ENCODE measurements at places on chromosomes 2 and 18. TPM values are rescaled to one million over a fixed set of nuclear protein-coding genes. Genes with fewer than 3 reads are reported as not detected.

GRCh38 chr2:59034106-59034505, 793.0 kb upstream of the FANCL start:
- no peak for DNase-seq

DNA sequence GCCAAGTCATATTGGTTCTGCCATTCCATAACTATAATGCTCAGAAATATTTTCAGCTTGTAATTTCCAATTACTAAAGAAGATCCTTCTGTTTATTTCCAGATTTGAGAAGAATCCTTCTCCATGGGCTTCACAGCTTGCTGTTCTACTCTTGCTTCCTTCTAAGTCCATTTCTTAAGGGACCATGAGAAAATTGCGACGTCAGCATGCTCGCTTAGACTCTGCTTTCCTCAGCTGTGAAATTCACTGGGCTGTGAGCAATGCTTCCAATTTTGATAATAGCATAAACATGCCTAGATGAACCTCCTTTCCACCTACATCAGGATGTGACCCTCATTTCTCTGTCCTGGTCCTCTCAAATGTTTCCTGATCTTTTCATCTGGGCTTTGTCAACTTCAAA, 145.3 kb upstream of the CDH20 start:
- DNase-seq = no peak

The IL36RN gene
- total RNA-seq = 0.26 TPM

The KCNG2 gene
- 0.21 TPM for total RNA-seq

GRCh38 chr2:205409411-205409810, 272.9 kb upstream of the NRP2 start:
- DNase-seq = no peak

The LMAN1 gene
- 161 TPM for total RNA-seq

GRCh38 chr2:111039628-111040383, 80.9 kb upstream of the BCL2L11 start:
- no peak for DNase-seq

DNA sequence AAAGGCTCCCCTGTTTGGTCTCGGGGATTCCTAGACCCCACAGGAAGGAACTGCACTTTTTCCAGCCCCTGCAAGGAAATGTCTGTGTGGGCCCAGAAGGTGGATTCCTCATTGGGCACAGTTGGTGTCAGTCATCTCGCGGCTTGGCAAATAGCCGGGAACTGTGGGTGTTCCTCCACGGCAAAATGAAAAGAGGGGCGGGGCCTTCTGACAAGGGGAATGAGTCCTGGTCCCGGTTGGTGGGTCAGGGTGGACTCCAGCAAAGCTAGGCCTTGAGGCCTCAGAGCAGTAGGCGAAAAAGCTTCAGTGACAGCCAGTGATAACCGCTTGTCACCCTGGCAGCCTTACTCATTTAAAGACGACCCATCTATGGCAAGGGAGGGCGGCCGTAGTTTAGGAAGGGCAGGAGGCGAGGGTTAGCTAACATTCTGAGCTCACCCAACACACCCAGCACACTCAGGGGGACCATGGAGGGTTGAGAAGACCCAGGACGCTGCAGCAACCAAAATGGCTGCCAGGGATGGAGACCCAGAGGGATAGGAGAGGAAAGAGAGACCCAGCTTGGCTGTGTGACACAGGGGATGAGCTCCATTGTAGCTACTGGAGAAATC, 16.5 kb downstream of the SLC4A3 start:
- no peak for DNase-seq

DNA sequence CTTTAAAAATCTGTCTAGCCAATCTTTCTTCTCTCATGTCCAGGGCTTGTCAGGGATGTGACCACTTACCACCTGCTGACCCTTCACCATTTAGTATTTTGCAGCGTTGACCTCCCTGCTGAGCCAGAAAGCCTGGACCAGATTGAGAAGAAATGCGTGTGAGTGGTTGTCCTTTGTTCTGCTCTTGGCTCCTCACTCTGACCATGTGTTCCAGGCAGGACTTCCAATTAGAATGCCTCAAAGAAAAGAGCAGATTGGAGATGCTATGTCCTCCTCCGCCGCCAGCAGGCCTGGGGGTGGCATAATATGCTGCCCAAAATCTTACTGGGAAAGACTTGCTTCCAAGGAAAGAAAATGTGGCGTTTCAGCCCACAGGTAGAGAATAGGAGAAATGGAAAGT, 894.1 kb downstream of the SLC4A3 start:
- no peak for DNase-seq

DNA sequence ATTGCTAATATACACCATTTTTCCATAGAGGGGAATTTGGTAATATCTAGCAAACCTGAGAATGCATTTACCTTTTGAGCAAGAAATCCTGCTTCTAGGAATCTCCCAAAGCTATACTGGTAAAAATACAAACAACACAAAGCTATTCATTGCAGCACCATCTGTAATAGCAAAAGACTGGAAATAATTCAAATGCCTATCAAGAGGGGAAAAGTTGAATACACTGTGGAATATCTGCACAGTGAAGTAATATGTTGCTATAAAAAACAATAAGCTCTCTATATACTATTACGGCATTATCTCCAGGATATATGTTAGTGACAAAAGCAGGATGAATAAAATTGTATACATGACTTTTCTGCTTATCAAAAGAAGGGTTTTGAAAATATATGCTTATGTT, 112.3 kb upstream of the CHAC2 start:
- DNase-seq = no peak

GRCh38 chr2:232239951-232240681, 138.4 kb upstream of the ALPP start:
- no peak for DNase-seq

DNA sequence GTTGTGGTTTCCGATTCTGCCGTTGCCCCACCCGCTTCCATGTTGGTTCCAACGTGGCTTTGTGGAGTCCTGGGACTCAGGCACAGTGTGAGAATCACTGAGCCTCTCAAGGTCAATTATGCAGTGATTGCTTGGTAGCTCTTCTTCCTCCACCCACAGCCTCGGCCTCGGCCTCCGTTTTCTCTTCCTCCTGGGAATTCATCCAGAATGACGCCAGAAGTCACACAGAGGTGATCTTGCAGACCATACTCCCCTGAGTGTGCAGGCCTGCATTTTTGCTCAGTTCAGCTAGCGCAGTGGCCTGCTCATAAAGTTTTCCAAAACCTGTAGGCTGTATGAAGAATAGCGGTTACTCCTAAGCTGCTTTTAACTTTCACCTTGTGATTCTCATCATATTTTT, 273.3 kb downstream of the GBX2 start:
- no peak for DNase-seq

The KCNS3 gene
- total RNA-seq = 14.9 TPM

The WNT6 gene
- total RNA-seq = 0.16 TPM

GRCh38 chr2:197453914-197454398, 604 bp downstream of the COQ10B start:
- DNase-seq = peak; percentile 65

The FHOD3 gene
- total RNA-seq = 27.2 TPM

GRCh38 chr2:109521233-109522062, 92.3 kb downstream of the SEPTIN10 start:
- no peak for DNase-seq

- DNase-seq = no peak
Measured at GRCh38 chr2:17363846-17364245, 154.4 kb downstream of the RAD51AP2 start.

DNA sequence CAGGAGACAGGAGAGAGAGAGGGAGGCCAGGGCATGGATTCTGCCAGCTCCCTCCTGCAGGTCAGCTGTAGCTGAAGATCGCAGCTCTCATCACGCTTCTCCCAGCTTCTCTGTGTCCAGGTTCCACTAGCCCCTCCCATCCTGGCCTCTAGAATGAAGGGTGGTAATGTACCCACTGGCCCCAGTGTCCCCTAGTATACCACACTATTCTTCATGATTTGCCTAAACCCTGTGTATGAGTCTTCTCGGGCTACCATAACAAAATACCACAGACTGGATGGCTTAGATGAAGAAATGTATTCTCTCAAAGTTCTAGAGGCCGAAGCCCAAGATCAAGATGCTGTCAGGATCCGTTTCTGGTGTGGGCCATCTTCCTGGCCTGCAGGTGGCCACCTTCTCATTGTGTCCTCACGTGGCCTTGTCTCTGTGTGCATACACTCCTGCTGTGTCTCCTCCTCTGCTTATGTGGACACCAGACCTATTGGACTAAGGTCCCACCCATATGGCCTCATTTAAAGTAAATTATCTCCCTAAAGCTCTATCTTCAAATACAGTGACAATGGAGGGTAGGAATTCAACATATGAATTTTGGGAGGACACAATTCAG, 77.3 kb downstream of the TNFRSF11A start:
- DNase-seq = no peak

DNA sequence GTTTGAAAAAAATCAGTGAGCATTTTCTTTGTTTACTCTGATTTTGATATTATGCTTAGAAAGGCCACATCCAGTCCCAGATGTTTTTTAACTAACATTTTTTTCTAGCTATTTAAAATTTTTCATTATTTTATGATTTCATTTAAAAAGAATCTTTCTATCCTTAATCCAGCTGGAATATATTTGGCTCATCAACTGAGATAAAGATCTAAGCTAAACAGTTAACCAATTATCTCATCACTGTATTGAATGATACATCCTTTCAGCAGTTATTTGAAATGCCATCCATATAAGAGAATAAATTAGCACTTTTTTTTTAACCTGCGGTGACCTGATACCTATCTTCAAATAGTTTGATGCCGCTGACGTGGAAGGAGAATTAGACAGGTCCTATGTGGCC, 245.5 kb upstream of the COPS8 start:
- no peak for DNase-seq

DNA sequence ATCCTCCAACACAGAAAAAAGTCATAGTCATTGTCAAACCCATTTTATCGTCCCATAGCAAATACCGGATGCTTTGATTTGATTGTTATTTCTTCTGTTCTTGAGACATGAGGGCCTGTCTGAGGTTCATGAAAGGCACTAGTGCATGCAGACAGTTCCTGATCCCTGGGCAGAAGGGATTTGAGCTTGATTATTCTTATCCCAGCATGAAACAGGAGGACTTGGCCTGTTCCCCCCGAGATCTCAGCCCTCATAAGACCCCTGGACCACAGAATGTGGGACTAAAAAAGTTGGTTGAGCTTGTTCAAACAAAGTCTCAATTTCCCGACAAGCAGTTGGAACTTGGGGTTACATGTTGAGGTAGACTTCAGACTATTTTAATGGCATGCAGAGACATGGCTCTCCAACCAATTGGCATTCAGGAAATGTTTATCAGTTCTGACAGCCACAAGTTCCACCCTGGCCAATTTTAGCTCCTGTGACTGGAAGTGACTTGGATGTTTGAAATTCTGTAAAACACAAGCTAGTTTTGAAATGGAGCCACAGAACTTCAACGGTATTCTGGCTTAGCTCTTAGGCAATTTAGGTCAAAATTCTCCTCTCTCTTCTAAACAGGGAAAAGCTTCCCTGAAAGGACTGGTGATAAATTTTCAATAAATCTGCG, 366.9 kb upstream of the SLC14A2 start:
- no peak for DNase-seq

The THAP4 gene
- total RNA-seq = 18.9 TPM

The COX5B gene
- total RNA-seq = 161 TPM

GRCh38 chr2:82139979-82140611, 1835.5 kb upstream of the LRRTM1 start:
- DNase-seq = peak; percentile 75

- DNase-seq = no peak
Measured at GRCh38 chr2:210536973-210537650, 19.3 kb upstream of the CPS1 start.

GRCh38 chr2:173652311-173652710, 297.6 kb downstream of the CDCA7 start:
- DNase-seq = no peak

The SERPINB12 gene
- not detected for total RNA-seq

The MAP3K19 gene
- not detected for total RNA-seq

DNA sequence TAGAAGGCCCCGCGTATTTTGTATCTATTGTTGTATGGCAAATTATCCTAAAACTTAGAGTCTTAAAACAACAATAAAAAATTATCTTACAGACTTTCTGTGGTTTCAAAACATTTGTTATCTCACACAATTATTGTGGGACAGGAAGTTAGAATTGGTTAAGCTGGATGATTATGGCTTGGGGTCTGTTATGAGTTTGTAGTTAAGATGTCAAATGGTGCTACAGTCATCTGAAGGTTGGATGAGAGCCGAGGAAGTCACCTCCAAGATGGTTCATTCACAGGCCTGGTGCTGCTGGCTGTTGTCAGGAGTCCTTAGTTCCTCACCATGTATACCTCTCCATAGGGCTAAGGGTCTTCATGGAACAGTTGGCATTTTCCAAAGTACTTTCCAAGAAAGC, 175.6 kb upstream of the FANCL start:
- no peak for DNase-seq

GRCh38 chr2:212538305-212539071, at the start of gene ERBB4:
TSS of gene ERBB4 (minus strand) at chr2:212538802. CDS start at chr2:212538530, 272 bp downstream.
- no peak for DNase-seq

The CFC1 gene
- not detected for total RNA-seq

- no peak for DNase-seq
Measured at GRCh38 chr2:86039178-86039962, 66.3 kb downstream of the POLR1A start.

DNA sequence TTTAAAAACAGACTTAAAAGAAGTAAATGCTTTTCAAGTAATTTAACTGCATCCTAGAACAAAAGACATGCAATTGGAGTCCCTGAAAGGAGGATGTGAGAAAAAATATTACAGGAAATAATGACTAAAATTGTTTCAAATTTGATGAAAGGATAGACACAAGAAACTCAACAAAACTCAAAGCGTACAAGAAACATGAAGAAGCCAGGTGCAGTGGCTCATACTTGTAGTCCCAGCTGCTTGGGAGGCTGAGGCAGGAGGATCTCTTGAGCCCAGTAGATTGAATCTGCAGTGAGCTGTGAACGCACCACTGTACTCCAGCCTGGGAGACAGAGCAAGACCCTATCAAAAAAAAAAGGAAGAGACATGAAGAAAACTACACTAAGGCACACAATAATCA, 118.1 kb upstream of the SLC39A10 start:
- DNase-seq = no peak

GRCh38 chr2:79950526-79950925, 354.0 kb downstream of the LRRTM1 start:
- DNase-seq = no peak

DNA sequence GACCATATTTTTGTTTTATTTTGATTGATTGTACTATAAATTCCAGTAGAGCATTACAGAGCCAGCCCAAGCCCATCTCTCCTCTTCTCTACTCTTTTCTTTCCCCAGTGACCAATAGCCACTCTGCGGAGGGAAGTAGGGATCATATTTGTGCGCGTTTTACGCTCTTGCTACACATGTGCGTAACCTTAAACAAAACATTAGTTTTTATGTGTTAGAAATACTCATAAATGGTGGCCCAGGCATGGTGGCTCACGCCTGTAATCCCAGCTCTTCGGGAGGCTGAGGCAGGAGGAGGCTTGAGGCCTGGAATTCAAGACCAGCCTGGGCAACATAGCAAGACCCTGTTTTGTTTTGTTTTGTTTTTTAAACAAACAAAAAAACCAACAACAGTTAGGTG, 31.3 kb downstream of the HPCAL1 start:
- no peak for DNase-seq

DNA sequence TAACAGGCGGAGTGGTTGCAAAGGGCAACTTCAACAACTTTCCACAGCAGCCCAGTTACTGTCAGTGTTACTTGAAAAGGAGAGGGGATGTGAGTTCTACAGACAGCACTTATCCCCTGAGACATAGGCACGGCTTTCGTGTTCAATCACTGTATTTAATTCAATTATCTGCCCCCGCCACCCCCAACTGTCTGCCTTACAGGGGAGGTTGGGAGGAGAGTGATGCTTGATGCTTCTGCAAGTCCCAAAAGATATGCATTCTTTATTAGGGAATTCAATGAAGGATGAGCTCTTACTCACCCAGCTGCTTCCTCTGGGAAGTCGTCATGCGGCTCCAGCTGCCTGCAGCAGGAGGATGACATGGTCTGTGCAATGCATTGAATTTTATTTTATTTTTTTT, 639.9 kb downstream of the DCC start:
- no peak for DNase-seq
